ENCODE measurements at places on chromosomes 16 and 17. TPM values are rescaled to one million over a fixed set of nuclear protein-coding genes. Genes with fewer than 3 reads are reported as not detected.

Gene CCL8
- not detected for total RNA-seq

Gene UTS2R
- not detected for total RNA-seq

Gene WNT3
- total RNA-seq: 2.0 TPM

Gene MC1R
- 12.2 TPM for total RNA-seq

Gene ZNF747
- total RNA-seq: 0.82 TPM

Gene KRT33A
- not detected for total RNA-seq

All from A375 (cell line).